T-helper 17 cell (primary cell): ENCODE measurements at places on chromosomes 3 and 15.
A peak's percentile ranks its signal among the peaks of the same experiment; 100 is the strongest.

DNA sequence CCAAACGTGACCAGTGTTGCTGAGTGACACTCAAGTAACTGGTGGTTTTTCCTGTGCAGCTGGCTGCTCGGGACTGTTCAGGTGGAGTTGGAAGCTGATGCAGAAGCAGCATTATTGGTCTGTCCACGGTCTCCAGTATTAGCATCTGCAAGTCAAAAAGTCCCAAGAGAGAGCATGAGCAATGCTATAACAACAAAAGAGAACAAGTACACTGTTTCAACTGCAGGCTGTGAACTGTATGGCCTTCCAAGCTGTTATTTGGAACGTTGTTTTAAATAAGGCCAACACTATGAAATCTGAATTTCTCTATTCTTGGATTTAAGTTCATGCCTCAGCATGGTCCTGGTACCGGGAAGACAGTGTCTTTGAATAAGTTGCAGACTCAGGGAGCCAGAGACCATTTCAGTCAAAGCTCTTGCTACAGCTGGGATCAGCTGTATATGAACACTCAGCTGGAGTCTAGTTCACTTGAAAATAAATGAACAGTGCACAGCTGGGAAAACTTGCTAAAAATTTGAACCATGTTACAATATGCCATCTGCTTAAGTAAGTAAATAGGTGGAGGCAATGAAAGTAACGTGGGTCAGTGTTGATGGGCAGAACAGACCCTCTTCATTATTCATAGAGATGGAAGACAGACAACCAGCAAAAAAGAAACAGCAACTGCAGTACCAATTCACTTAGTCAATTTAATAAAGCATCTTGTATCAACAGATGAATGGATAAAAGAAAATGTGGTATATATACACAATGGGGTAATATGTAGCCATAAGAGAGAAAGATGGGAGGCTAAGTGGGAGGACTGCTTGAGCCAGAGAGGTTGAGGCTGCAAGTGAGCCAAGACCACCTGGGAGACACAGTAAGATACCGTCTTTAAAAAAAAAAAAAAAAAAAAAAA is 45.1 kb downstream of the NR1I2 start:
- peaks cover 2% of the 10 kb centered on the region for H3K36me3 ChIP-seq
- no peak for DNase-seq
- peaks cover 17% of the 10 kb centered on the region for H3K4me1 ChIP-seq
- H3K27ac ChIP-seq = no peak overlapping the region
- no peak overlapping the region for H3K4me3 ChIP-seq
- H3K27me3 ChIP-seq = no peaks in the 10 kb centered on the region

DNA sequence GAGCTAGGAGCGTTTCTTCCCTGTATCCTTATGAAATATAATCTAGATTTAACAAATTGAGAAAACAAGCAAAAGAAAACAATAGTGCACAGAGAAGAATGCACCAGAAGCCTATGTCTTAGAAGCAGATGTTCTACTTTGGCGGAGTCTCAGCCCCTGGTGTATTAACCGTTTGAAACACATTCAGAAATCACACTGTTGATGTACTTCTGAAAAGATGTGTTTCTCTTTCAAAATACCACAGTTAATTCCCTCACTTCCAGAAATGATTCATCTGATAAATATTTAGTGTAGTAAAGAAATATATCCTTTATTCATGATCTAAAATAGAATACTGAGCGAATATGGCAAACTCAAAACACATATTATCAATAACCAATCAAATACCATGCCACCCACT is 77.7 kb downstream of the CBLB start:
- H3K36me3 ChIP-seq = no peaks in the 10 kb centered on the region
- H3K4me3 ChIP-seq = no peak overlapping the region
- peak overlapping the region; percentile 24 for H3K27ac ChIP-seq
- DNase-seq = no peak
- no peaks in the 10 kb centered on the region for H3K27me3 ChIP-seq

GRCh38 chr15:51760805-51761204 is 9.4 kb downstream of the TMOD2 start:
- DNase-seq = no peak
- peaks cover 11% of the 10 kb centered on the region for H3K36me3 ChIP-seq

DNA sequence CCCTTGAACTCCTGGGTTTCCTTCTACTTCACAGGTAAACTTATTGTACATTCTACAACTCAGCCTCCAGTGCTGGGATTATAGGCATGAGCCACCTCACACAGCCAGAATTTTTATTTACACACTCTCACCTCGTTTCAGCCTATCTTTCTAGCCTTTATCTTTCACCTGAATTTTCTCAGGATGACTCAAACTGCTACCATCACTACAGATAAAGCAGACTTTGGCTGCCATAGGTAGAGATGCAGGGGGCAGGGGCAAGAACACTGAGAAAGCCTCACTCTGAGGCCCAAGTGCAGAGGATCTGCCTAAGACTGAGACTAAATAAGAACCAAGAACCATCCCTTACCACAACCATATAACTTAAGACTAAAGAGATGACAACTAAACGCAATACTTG is 59.0 kb downstream of the ETFA start:
- no peak overlapping the region for H3K4me3 ChIP-seq
- H3K27ac ChIP-seq = no peak overlapping the region
- no peaks in the 10 kb centered on the region for H3K27me3 ChIP-seq

GRCh38 chr15:88480981-88481380 is 13.5 kb downstream of the MRPS11 start:
- no peaks in the 10 kb centered on the region for H3K27me3 ChIP-seq
- H3K36me3 ChIP-seq = peaks cover 5% of the 10 kb centered on the region
- H3K4me1 ChIP-seq = peaks cover 5% of the 10 kb centered on the region
- no peak overlapping the region for H3K27ac ChIP-seq
- DNase-seq = no peak

GRCh38 chr15:61527836-61528580 is 298.9 kb upstream of the RORA start:
- no peaks in the 10 kb centered on the region for H3K36me3 ChIP-seq
- H3K4me1 ChIP-seq = peaks cover 3% of the 10 kb centered on the region
- H3K27me3 ChIP-seq = peaks cover 47% of the 10 kb centered on the region
- DNase-seq = no peak
- H3K27ac ChIP-seq = no peak overlapping the region

DNA sequence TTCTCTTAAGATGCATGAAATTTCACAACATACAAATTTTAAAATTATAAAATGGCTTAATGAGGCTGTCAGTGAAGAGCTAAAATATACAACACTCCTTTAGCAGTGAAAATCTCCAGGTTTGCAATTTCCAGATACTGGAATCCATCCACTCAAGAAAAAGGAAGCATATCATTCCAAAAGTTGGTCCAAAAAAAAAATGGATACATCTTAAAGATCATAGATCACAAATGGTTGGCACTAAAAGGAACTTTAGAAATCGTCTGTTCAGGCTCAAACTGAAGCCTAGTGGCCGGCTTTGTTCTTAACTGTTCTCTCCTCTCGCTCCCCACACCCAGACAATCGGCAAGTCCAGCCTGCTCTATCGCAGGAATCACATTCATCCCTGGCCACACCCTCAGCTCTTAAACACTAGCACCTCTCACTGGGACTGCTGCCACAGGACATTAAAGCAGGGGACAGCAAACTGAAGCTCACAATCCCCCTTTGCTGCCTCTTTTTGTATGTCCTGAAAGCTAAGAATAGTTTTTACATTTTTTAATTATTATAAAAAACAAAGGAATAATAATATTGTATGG is 130.3 kb upstream of the CDIN1 start:
- no peaks in the 10 kb centered on the region for H3K36me3 ChIP-seq
- no peaks in the 10 kb centered on the region for H3K27me3 ChIP-seq
- no peak for DNase-seq
- no peak overlapping the region for H3K27ac ChIP-seq
- H3K4me1 ChIP-seq = no peaks in the 10 kb centered on the region

DNA sequence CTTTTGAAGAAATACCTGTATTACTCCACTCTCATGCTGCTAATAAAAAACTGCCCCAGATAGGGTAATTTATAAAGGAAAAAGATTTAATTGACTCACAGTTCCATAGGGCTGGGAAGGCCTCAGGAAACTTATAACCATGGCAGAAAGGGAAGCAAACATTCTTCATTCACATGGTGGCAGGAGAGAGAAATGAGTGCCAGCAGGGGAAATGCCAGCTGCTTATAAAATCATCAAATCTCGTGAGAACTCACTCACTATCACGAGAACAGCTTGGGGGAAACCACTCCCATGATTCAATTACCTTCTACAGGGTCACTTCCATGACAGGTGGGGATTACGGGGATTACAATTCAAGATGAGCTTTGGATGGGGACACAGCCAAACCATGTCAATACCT is 18.7 kb downstream of the MFSD1 start:
- peaks cover 2% of the 10 kb centered on the region for H3K4me1 ChIP-seq
- H3K27me3 ChIP-seq = no peaks in the 10 kb centered on the region
- H3K4me3 ChIP-seq = no peak overlapping the region

DNA sequence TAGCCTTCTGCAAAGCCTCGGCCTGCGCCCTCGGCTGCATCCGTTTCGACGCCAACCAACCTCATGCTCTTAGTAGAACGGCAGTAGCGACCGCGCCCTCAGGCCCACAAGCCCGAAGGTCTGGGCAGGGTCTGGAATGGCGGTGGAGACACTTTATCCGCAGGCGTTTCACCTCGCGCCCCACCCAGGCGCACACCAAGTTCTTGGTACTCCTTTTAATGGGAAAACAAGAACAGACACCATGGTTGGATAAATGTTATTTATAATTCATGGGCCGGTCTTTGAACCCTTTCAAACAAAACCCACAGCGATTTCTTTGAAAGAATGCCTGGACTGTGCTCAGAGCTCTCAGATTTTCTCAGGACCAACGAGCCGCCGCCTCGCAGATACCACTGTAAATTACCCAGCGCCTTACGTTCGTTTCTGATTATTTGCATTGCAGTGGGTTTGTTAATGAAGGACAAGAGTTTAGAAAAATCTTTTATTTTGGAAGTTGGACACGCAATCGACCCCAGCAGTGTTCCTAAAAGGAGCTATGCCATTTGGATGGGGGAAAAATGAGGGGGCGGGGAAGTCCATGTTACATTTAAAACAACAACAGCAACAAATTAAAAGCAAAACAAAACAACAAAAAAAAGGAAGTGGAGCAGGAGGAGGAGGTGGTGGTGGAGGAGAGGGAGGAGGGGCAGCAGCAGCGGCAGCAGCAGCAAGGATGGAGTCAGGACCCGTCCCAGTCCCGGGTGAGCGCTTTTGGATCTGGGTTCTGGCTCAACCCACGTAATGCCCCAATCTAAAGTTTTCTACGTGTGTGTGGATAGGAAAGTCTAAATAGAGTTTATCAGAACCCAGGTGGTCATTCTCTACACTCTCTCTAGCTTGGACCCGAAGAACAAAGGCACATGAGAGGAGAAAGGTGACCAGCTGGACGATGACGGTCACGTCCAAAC is 993 bp upstream of the ISL2 start:
- peaks cover 39% of the 10 kb centered on the region for H3K4me1 ChIP-seq
- no peak for DNase-seq
- H3K27me3 ChIP-seq = peaks cover 82% of the 10 kb centered on the region

DNA sequence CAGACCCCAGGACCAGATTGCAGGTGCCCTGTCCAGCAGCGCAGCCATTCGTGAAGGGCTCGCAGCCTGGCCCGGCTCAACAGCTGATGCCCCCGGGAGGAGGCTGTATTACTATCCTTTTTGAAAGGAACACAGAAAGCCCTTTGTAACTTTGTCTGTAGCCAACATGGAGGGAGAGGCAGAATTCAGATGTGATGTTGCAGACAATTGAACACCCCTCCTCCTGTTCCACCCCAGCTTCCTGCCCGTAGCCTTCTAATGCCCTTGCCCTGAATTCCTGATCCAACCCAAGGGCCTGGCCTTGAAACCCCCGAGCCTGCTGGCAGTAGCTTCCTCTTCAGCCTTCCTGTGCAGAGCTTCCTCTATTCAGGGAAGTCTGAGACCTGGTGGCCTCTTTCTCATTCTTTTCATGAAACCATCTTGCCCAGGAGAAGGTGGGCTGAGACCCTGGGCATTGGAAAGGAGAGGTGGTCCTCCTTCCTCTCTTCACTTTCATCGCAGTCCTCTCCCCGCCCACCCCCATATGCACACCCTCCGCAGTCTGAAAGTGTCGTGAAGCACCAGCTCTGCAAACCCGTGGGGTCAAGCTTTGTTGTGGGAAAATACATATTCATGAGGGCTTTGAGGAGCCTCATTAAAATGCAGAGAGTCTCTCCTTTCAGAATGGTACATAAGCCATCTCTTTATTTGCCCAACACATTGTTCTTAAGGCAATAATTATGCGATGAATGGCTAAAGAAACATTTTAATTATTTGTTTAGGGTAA is 109.2 kb downstream of the APBA2 start:
- H3K27me3 ChIP-seq = no peaks in the 10 kb centered on the region
- H3K27ac ChIP-seq = peak overlapping the region; percentile 24
- DNase-seq = no peak
- peaks cover 29% of the 10 kb centered on the region for H3K4me1 ChIP-seq
- H3K4me3 ChIP-seq = peak overlapping the region; percentile 45

DNA sequence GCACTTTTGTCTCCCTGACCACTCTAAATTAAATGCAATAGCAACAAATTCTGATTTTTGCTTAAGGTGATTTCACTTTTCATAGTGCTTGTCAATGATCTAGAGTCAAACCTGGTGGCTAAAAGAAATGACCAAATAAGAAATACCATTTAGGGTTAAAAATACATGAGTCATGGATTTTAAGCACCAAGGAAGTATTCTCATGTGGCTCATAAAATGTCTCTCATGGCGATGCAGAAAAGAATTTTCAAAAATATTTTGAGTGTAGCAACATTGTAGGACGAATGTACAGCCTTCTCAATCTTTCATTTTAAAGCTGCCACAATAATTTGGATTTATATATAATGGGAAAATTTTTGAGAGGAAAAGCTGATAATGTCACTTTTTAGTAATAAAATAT is 193.6 kb downstream of the EPHA3 start:
- no peak overlapping the region for H3K4me3 ChIP-seq
- DNase-seq = no peak
- no peaks in the 10 kb centered on the region for H3K27me3 ChIP-seq
- no peaks in the 10 kb centered on the region for H3K36me3 ChIP-seq
- no peaks in the 10 kb centered on the region for H3K4me1 ChIP-seq

DNA sequence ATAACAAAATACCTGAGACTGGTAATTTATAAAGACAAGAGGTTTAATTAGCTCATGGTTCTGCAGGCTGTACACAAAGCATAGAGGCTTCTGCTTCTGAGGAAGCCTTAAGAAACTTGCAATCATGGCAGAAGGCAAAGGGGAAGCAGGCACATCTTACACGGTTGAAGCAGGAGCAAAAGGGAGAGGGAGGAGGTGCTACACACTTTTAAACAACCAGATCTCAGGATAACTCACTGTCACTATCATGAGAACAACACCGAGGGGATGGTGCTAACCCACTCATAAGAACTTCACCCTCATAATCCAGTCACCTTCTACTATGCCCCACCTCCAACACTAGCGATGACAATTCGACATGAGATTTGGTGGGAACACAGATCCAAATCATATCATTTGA is 54.4 kb downstream of the ATP8B4 start:
- DNase-seq = no peak
- peaks cover 21% of the 10 kb centered on the region for H3K27me3 ChIP-seq
- H3K4me3 ChIP-seq = no peak overlapping the region
- H3K27ac ChIP-seq = no peak overlapping the region
- H3K36me3 ChIP-seq = no peaks in the 10 kb centered on the region

DNA sequence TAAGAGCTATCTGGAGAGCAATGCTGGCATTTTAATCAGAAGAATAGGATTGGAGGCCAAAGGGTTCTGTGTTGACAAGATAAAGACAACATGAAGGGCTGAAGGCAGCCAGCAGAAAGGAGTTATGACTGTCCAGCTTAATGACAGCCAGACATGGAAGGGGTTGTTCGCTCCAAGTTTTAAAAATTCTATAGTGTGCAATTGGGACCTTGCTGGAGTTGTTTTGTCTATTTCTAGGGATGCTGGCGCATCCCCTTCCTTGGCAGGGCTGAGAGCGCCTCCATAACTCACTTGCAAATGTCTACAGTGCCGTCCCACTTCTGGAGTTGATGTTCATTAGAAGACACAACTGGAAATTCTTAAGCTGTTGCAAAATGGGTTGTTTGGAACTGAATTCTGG is 200.7 kb downstream of the TLE3 start:
- H3K27me3 ChIP-seq = peaks cover 13% of the 10 kb centered on the region
- no peaks in the 10 kb centered on the region for H3K4me1 ChIP-seq
- no peak overlapping the region for H3K4me3 ChIP-seq
- DNase-seq = no peak
- no peaks in the 10 kb centered on the region for H3K36me3 ChIP-seq
